ENCODE measurements at places on chromosomes 3 and 15. TPM values are rescaled to one million over a fixed set of nuclear protein-coding genes. Genes with fewer than 3 reads are reported as not detected.

TM6SF1 gene
- 2.0 TPM for total RNA-seq

SCAANT1 gene
- not detected for total RNA-seq

ERICH6 gene
- 0.17 TPM for total RNA-seq

STRA6 gene
- total RNA-seq, result 0.79 TPM

TAGLN3 gene
- 4.4 TPM for total RNA-seq

CCR3 gene
- 0.09 TPM for total RNA-seq

TMEM158 gene
- 19.7 TPM for total RNA-seq

ARHGEF3 gene
- 23.0 TPM for total RNA-seq

SGO1 gene
- total RNA-seq, result 0.17 TPM

KCNAB1 gene
- total RNA-seq, result under 0.01 TPM

UBE2Q2 gene
- total RNA-seq, result 42.2 TPM

HYPK gene
- total RNA-seq, result 5.5 TPM

ENTPD3 gene
- 0.09 TPM for total RNA-seq
